Activated naive CD4-positive, alpha-beta T cell treated with anti-CD3 and anti-CD28 coated beads for 36 hours (primary cell): ENCODE measurements at places on chromosomes 4 and X. TPM values are rescaled to one million over a fixed set of nuclear protein-coding genes. Genes with fewer than 3 reads are reported as not detected.
A peak's percentile ranks its signal among the peaks of the same experiment; 100 is the strongest.

DNA sequence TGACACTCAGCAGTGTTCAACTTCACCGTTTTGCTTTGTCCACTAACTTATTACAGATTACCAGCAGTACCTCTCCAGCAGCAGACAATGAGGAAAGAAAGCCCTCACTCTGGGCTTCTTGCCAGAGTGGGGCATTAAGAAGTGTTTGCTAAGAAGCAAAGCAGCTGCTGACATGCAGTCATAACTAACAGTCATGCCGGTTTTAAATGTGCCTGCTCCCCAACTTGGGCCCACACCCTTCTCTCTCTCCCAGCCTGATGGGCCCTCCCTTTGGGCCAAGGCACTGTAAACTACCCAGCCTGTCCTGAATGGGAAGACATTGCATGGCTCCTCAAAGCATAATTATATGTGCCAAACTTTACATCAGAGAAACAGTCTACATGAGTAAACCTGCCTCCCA, 54.6 kb upstream of the HHIP start:
- no peak for DNase-seq

GRCh38 chr4:1211371-1211770, 37.6 kb downstream of the CTBP1 start:
- no peak for DNase-seq

GRCh38 chrX:12497832-12498591, 293.2 kb upstream of the PRPS2 start:
- peak; percentile 6 for DNase-seq

DNA sequence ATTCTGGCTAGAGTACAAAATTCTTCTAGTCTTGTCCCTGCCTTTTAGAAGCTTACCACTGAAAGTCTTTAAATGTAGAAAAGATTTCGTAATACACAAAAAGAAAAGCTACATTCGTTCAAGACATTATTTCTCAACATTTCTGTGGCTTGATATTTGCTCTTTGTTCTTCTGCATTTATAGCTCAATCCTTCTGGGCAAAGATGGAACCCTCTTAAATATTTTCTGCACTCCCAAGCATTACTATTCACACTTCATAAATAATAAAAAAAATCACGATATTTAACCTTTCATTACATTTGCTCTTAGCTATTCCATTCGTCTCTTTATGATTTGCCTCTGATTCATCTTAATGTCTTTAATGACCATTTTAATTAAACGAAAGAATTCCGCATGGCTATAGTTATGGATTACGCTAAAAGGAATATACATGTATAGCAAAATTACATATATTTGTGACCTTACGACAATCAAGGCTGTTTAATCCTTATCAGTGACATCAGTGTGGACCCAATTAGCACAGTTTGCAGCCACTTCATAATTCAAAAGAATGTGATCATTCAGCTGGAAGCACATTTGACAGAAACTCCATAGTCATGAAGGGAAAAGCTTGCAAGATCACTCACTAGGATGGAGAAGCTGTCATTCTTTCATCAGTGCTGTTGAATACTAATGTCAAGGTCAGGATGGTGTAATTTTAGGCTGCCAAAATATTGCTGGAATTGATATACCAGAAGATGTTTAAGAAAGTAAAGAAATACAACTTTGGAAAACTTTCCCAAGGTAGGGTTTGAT, 1075.0 kb upstream of the TENM3 start:
- DNase-seq = no peak

- no peak for DNase-seq
These were observed 102.4 kb upstream of the LIMCH1 start for GRCh38 chr4:41435510-41435909.

DNA sequence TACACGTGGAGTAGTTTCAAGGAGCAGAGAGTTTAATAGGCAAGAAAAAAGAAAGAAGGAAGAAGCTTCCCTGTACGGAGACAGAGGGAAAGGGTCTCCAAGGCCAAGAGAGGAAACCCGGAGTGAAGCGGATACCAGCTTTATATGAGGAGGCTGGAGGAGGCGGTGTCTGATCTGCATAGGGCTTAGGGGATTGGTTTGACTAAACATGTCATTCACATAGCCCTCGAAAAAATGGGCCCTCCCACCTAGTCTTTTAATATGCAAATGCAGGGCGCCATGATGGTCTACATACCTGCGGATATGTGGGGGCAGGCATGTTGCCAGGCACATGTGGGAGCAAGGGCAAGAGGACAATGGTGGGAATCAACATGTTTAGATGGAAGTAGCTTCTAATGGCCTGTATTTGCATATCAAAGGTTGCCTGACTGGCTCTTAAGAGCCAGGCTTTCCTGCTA, 103.1 kb upstream of the UGT8 start:
- no peak for DNase-seq

DNA sequence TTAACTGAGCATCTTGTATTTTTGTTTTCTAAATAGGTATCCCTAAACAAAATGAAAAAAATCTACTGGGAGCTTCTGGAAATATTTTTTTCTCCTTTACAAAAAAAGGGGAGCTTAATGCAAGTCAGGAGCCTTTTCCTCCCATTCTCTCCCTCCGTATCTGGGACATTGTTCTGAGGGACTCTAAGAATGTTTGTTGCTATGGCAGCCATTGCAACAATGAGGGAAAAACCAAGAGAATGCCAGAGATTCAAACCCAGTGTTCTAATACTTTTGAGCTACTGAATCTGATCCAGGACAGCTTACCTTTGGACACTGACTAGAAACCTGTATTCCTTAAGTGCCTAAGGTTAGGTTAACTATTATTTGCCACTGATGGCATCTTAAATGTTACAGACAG, 485.7 kb upstream of the HS3ST1 start:
- DNase-seq = no peak

DNA sequence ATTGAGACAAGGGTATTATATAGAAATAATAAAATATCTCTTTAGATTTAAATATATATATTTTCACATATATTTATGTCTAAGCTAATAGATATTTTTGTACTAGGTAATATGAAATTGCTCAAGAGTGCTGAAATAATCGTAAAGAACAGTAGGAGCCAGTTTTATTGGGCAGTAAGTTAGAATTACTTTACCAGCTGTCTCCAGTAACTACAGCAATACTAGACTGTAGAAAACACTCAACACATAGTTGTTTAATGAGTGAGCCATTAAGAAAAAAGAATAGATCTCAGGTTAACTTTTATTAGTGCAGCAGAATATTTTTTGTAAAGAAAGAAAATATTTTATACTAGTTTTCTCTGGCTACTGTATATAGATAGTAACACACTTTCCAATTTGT, 715.2 kb downstream of the TRIML1 start:
- DNase-seq = no peak

DNA sequence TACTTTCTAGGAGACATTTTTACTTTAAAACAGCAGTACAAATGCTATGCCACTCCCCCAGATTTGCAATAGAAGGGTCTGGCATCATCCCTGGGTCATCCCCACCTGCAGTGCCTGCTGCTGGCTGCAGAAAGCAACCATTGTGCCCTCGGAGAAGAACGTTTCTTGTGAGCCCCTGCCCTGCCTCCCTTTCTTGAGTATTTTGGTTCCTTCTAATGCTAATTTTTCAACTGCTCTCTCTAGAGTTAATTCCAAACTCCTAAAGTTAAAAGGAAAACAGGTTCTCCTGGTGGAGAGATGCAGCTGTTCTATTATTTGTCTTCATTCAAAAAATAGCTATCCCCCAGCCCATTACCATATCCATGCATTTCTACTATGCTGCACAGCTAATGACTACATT, 107.1 kb downstream of the IDS start:
- DNase-seq = no peak

GRCh38 chr4:41108481-41108880, 105.9 kb downstream of the APBB2 start:
- DNase-seq = no peak

- no peak for DNase-seq
These were observed 20.8 kb upstream of the CEP135 start for GRCh38 chr4:55927803-55928437.

- DNase-seq = no peak
These were observed 20.9 kb upstream of the S100G start for GRCh38 chrX:16628946-16629595.

- no peak for DNase-seq
These were observed 221.0 kb downstream of the SPCS3 start for GRCh38 chr4:176540814-176541213.

DNA sequence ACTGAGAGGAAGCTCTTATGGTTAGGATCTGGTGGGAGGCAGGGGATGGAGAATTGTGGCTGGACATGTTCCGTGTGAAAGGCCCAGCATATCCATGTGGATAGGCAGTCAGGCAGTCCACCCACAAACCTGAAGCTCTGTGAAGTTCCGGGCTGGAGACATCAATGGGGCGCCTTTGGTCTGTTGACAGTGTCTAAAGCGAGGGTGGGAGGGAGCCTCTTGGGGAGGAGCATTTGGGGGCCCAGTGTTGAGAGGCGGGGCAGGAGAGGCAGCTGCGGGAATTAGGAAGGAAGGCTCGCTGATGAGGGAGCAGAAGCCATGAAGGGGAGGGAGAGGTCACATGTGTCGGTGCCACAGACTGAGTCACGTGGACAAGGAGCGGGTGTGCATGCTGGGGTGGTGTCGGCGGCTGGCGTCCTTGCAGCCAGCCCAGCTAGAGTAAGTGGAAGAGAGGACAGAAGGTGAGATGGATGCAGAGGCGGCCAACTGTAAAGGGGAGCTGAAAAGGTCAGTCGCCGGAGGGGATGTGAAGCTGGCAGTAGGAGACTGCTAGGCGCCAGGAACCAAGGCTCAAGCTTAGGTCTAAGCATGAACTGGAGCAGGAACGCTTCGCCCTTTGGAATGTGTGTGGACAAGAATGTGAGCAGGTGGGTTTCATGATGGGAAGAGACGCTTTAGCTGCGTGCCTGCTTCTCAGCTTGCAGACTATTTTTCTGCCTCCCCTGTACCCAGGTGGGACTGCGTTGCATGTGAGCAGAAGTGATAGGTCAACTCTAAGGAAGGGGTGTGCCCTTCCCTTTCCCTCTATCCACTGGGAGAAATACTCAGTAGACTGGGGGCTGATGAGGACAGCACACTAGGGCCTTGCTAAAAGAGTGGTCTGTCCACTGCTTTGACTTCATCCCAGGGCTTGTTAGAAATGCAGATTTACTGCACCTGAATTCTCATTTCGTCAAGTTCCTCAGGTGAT, 44.0 kb upstream of the TLR2 start:
- DNase-seq = no peak

DNA sequence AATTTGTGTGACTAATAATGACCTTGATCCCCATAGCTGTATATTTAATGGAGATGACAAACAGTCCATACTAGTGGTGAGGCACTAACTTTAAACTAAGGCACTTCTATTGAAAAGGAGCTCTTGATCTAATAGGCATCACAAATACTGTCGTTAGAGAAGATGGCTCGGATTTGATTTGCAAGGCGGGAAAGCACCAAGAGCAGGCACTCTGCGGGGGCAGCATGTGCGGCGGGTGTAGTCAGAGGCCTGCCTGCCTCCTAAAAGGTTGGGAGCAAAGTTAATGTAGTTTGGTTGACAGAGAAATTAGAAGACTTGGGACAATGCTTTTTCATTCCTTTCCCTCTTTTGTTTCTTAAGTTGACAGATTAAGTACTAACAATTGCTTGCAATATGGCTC, 278.8 kb downstream of the CFAP299 start:
- no peak for DNase-seq

DNA sequence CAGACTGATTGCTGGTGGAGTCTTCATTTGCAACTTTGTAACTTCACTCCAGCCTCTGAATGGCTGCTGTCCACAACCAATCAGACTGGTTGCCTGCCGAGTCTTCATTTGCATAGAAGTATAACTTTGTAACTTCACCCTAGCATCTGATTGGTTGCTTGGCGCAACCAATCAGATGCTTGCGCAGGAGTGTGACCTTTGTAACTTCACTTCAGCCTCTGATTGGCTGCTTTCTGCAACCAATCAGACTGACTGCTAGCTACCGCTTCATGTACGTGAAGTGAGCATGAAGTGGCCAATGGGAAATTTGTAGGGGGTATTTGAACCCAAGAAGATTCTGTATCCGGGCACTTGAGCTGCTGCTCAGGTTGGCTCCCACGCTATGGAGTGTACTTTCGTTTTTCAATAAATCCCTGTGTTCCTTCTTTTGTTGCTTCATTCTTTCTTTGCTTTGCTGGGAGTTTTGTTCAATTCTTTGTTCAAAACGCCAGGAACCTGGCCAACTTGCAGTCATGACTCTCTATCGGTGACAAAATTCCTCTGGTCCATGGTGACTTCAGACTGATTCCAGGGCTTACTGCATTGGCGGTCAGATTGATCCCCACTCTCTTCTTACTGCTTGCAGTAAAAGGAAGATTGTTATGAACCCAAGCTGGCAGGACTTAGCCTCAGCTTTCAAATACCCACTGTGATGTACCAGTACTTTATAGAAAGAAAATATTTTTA, 46.4 kb upstream of the FGG start:
- no peak for DNase-seq

DNA sequence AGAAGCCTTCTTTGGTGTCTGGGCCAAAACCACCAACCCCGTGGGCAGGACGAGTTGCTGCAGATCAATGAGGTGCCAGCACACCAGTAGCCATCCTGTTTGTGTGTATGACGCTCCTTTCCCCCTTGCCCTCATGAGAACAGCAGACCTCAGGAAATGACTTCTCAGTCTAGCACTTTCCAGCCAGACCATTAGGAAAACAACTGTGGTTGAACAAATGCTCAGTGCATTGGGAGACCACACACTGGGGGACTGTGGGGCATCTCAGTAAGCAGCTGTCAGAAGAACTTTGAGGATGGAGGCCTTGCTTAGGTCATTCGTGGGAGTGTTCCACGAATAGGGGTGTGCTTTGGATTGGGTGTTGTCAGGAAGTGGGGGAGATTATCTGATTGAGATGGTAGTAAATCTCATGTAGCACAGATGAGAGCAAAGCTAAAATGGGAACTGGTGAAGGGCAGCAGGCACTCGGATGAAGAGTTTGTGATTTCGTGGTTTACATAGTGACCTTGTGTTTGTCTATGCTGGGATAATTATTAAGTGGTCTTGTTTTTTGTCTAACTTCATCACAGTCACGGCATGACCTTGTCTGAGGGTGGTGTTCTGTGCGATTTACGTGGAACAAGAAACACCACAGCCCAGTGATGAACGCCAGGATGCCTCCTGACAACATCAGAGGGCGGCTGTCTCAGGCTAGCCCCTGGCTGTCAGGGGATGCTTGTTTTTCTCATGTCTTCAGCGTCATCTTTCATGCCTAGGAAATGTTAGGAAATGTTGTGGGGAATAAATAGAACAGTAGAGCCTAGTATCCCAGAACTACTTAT, 70.1 kb downstream of the USP46 start:
- DNase-seq = peak; percentile 5

GRCh38 chrX:7545564-7545963, 297.4 kb upstream of the VCX start:
- no peak for DNase-seq

DNA sequence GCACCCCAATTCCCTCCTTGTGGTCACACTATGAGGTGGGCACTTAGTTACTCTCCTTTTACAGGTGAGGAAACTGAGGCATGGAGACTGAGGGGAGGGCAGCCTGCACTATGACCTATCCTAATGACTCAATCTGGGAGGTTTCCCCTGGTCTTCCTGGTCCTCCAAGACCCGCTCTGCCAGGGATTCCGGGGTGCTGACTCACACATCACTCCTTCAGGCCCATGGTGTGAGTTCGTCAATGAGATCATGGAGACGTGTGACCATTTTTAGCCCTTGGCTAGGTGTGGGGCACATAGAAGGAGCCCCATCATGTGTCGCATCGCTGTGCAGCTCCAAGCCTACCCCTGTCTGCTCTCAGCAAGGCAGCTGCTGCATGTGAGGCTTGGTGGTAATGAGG, 32.4 kb upstream of the BCOR start:
- DNase-seq = no peak

LCORL gene
- total RNA-seq = 9.4 TPM

ITIH6 gene
- not detected for total RNA-seq

NEIL3 gene
- total RNA-seq = 22.7 TPM

CXXC4 gene
- not detected for total RNA-seq
